Nephron progenitor cell (in vitro differentiated cells): ENCODE measurements at places on chromosomes 7 and 10.

- no peak overlapping the region for H3K27ac ChIP-seq
- peaks cover 45% of the 10 kb centered on the region for H3K27me3 ChIP-seq
- peaks cover 31% of the 10 kb centered on the region for H3K4me1 ChIP-seq
- DNase-seq = no peak
- peak overlapping the region; percentile 74 for H3K4me3 ChIP-seq
Observed at GRCh38 chr7:43757073-43757720, 1.3 kb upstream of the BLVRA start.

DNA sequence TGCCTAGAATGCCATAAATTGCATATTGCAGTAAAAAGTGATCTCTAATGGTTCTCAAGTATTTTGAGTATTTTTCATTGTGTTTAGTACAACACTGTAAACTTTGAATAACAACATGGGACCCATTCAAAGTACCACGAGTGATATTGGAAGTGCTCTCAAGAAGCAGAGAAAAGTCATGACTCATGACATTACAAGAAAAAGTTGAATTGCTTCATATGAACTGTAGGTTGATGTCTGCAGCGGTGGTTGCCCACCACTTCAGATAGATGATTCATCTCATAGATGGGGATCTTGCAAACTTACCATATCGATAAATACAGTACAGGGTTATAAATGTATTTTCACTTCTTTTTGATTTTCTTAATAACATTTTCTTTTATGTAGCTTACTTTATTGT, 33.9 kb downstream of the ENTPD1 start:
- no peak overlapping the region for H3K27ac ChIP-seq
- no peak for DNase-seq
- H3K27me3 ChIP-seq = no peaks in the 10 kb centered on the region

DNA sequence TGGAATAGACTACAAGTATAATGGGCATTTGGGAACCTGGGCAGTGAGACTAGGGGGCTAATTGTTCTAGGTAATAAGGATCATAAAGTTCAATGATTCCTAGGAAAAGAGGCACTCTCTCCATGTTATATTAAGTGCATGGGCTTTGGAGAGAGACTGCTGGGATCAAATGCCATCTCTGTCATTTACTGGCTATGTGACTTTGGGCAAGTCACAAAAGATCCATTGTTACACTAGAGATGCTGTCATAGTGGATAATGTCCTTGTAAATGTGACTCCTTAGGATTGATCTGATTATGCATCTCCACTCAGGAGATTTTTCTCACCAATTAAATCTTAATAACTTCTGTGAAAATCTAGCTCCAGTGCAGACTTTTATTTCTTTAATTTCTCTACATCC, 156.3 kb upstream of the CACNA2D1 start:
- H3K4me1 ChIP-seq = peaks cover 22% of the 10 kb centered on the region
- no peaks in the 10 kb centered on the region for H3K36me3 ChIP-seq
- no peak overlapping the region for H3K4me3 ChIP-seq
- H3K27me3 ChIP-seq = no peaks in the 10 kb centered on the region
- no peak for DNase-seq

DNA sequence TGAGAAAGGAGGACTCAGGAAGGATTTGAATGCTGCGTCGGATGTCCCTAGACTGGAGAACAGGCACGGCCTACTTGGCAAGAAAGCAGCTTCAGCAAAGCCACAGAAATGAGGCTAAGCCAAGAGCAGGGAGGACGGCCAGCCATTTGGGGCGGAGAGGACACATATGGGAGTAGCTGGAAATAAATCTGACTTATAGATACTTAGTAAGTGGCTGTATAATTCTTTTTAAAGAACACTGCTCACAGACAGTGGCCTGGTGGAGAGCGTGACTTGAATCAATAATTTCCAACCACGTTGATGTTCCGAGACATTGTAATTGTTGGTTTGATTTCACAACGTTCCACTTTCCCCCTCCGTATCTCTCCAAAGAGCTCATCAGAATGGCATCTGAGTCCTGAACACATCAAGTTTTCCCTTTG, 67.7 kb upstream of the JCAD start:
- H3K4me1 ChIP-seq = no peaks in the 10 kb centered on the region
- DNase-seq = no peak
- H3K27ac ChIP-seq = peak overlapping the region; percentile 37
- no peaks in the 10 kb centered on the region for H3K36me3 ChIP-seq
- H3K27me3 ChIP-seq = no peaks in the 10 kb centered on the region
- no peak overlapping the region for H3K4me3 ChIP-seq

DNA sequence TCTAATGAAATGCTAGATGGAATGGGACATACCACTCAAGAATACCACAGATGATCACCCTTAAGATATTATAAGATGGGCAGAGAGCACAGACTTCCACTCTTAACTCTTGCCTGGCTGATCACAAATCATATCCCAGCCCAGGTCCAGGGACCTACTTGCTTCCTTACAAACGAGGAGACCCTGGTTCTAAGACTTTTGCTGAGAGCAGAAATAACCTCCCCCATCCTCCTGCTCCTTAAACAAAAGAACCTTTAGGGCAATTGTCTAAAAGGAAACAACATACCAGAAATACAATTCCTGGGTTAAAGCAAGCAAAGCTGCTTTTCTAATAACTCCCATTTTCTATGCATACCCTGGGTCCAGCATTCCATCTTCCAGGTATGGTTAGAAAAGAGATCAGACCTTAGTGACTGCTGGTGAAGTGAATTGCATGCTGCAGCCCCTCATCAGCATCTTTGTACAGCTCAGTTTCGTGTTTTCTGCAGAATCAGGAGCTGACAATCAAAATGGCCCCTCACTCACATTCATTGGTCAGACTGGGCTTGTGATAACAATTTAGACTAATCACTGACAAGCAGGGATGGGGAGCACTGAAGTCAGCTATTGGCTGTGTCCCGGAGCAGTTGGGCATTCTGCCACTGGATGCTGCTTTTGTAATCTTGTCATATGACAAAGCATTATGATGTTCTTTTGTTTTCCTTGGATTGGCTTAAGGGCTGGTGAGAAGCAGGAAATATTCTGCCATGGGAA, 14.6 kb downstream of the IFIT3 start:
- H3K4me3 ChIP-seq = no peak overlapping the region
- peaks cover 42% of the 10 kb centered on the region for H3K4me1 ChIP-seq
- no peak for DNase-seq
- H3K27me3 ChIP-seq = no peaks in the 10 kb centered on the region

DNA sequence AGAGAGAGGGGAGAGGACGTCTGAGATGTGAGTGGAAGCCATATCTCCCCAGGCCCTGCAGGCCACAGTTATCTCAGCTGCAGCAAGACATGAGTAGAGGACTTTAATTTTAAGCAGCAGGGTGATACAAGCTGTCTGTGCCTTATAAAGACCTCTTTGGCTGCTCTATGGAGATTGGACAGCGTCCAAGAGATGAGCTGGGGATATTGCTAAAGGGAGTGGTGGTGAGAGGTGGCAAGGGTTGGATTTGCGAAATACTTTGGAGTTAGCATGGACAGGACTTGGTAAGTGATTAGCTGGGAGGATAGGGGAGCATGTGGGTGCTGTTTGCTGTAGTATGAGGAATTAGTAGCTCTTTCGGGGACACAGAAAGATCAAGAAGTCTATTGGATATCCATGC, 191.8 kb downstream of the CACNB2 start:
- H3K36me3 ChIP-seq = no peaks in the 10 kb centered on the region
- no peak for DNase-seq
- no peak overlapping the region for H3K4me3 ChIP-seq
- H3K4me1 ChIP-seq = no peaks in the 10 kb centered on the region
- no peak overlapping the region for H3K27ac ChIP-seq

GRCh38 chr7:95269640-95270039, 54.7 kb downstream of the PON1 start:
- no peaks in the 10 kb centered on the region for H3K4me1 ChIP-seq
- H3K4me3 ChIP-seq = no peak overlapping the region
- H3K36me3 ChIP-seq = peaks cover 51% of the 10 kb centered on the region
- no peak overlapping the region for H3K27ac ChIP-seq
- peaks cover 6% of the 10 kb centered on the region for H3K27me3 ChIP-seq
- DNase-seq = no peak

- H3K36me3 ChIP-seq = no peaks in the 10 kb centered on the region
- H3K27me3 ChIP-seq = no peaks in the 10 kb centered on the region
- DNase-seq = no peak
- no peak overlapping the region for H3K27ac ChIP-seq
Observed at GRCh38 chr10:72906446-72906845, 12.9 kb downstream of the OIT3 start.

DNA sequence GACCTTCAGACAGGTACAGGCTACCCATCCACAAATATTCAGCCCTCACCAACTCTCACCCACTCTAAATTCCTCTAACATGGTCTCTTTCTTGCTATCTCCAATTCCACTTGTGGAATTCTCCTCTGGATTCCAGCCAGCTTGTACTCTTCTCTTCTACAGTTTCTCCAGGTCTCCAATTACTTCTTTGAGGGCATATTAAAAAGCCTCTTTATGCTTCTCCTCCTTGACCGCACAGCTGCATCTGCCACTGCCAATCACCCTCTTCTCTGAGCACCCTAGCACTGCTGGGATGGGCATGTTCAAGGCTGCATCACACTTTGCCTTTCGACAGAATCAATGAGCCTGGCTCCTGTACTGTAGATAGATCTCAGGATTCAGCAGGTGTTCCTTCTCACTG, 101.5 kb upstream of the ANKRD1 start:
- peaks cover 4% of the 10 kb centered on the region for H3K36me3 ChIP-seq
- no peak overlapping the region for H3K4me3 ChIP-seq
- DNase-seq = no peak
- H3K4me1 ChIP-seq = peaks cover 28% of the 10 kb centered on the region
- no peak overlapping the region for H3K27ac ChIP-seq
- peaks cover 4% of the 10 kb centered on the region for H3K27me3 ChIP-seq

GRCh38 chr10:21807180-21807579, 196.3 kb downstream of the DNAJC1 start:
- H3K36me3 ChIP-seq = no peaks in the 10 kb centered on the region
- peak overlapping the region; percentile 3 for H3K27ac ChIP-seq
- H3K4me3 ChIP-seq = no peak overlapping the region

DNA sequence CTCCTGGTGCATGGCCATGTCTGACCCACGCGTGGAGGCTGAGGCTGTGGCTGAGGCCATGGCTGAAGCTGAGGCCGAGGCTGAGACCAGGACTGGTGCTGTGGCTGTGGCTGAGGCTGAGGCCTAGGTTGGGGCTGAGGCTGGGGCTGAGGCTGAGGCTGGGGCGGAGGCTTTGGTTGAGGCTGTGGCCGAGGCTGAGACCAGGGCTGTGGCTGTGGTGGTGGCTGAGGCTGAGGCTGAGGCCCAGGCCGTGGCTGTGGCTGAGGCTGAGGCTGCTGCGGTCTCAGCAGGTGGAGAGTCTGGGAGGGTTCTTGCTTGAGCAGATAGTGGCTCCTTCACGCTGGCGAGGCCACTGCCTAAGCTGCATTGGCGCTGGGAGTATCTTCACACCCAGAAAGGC, 76.4 kb downstream of the WDR37 start:
- H3K4me3 ChIP-seq = no peak overlapping the region
- peaks cover 60% of the 10 kb centered on the region for H3K36me3 ChIP-seq
- peaks cover 7% of the 10 kb centered on the region for H3K27me3 ChIP-seq
- DNase-seq = no peak

DNA sequence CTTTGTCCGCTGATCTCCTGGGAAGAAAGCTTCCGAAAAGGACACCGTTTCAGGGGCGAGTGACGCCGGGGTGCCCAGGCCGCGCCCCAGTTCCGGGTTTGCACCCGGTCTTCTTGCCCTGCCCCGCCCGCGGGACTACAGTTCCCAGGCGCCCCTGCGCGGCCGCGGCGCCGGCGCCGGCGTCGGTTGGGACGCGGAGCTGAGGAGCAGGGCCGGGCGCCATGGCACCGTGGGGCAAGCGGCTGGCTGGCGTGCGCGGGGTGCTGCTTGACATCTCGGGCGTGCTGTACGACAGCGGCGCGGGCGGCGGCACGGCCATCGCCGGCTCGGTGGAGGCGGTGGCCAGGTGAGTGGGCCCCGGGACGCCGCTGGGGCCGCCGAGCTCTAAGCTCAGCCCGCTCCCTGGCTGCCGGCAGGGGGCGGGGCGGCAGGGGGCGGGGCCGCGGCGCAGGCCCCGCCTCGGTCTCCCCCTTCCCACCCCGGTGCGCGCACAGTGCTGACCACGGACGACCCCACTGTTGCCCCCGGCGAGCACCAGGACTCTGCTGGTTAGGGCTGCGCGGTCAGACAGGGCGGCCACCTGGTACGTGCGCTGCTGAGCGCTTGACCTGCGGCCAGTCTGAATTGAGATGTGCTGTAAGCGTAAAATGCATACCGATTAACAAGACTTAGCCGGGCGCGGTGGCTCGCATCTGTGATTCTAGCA, at the start of gene LHPP:
TSS of gene LHPP (plus strand) at position 182 of the 706 bp plus-strand sequence. CDS start at position 222, 40 bp downstream.
- peaks cover 24% of the 10 kb centered on the region for H3K4me1 ChIP-seq
- peak; percentile 79 for DNase-seq

- peak; percentile 31 for DNase-seq
- H3K27me3 ChIP-seq = peaks cover 13% of the 10 kb centered on the region
- peak overlapping the region; percentile 93 for H3K4me3 ChIP-seq
- peaks cover 39% of the 10 kb centered on the region for H3K4me1 ChIP-seq
- H3K36me3 ChIP-seq = peaks cover 30% of the 10 kb centered on the region
Observed at GRCh38 chr10:15369256-15370211, 1.6 kb downstream of the FAM171A1 start.

- DNase-seq = no peak
- peaks cover 79% of the 10 kb centered on the region for H3K27me3 ChIP-seq
- H3K4me1 ChIP-seq = no peaks in the 10 kb centered on the region
- H3K27ac ChIP-seq = no peak overlapping the region
- H3K36me3 ChIP-seq = peaks cover 14% of the 10 kb centered on the region
Observed at GRCh38 chr7:140062118-140062527, 628 bp downstream of the PARP12 start.

GRCh38 chr7:158329686-158330085, 257.9 kb downstream of the PTPRN2 start:
- H3K27me3 ChIP-seq = peaks cover 7% of the 10 kb centered on the region
- no peak overlapping the region for H3K27ac ChIP-seq
- no peak overlapping the region for H3K4me3 ChIP-seq
- peaks cover 4% of the 10 kb centered on the region for H3K36me3 ChIP-seq

GRCh38 chr7:29274146-29275017, 79.8 kb downstream of the CHN2 start:
- peak overlapping the region; percentile 39 for H3K27ac ChIP-seq
- peaks cover 55% of the 10 kb centered on the region for H3K4me1 ChIP-seq
- DNase-seq = no peak
- H3K27me3 ChIP-seq = peaks cover 10% of the 10 kb centered on the region
- no peak overlapping the region for H3K4me3 ChIP-seq

- no peaks in the 10 kb centered on the region for H3K27me3 ChIP-seq
- H3K36me3 ChIP-seq = peaks cover 29% of the 10 kb centered on the region
- H3K4me1 ChIP-seq = no peaks in the 10 kb centered on the region
- H3K27ac ChIP-seq = no peak overlapping the region
Observed at GRCh38 chr7:104137971-104138370, 69.8 kb downstream of the ORC5 start.

GRCh38 chr10:72349438-72349837, 5.3 kb downstream of the DNAJB12 start:
- H3K27me3 ChIP-seq = peaks cover 2% of the 10 kb centered on the region
- no peak for DNase-seq
- no peak overlapping the region for H3K4me3 ChIP-seq
- peaks cover 19% of the 10 kb centered on the region for H3K36me3 ChIP-seq

GRCh38 chr10:74110120-74110519, 40.5 kb downstream of the AP3M1 start:
- no peak overlapping the region for H3K4me3 ChIP-seq
- no peaks in the 10 kb centered on the region for H3K4me1 ChIP-seq
- peaks cover 88% of the 10 kb centered on the region for H3K36me3 ChIP-seq
- H3K27ac ChIP-seq = no peak overlapping the region
